Stimulated activated CD8-positive, alpha-beta memory T cell treated with anti-CD3 and anti-CD28 coated beads, Interleukin-15, amount 100 ng/mL, for 4 hours (primary cell): ENCODE measurements at places on chromosomes 16 and 17.
A peak's percentile ranks its signal among the peaks of the same experiment; 100 is the strongest.

- no peak for DNase-seq
Measured at GRCh38 chr17:34584805-34585416, 5.5 kb downstream of the TMEM132E start.

GRCh38 chr16:48317614-48318315 lies 67.4 kb downstream of the SIAH1 start:
- DNase-seq = no peak

DNA sequence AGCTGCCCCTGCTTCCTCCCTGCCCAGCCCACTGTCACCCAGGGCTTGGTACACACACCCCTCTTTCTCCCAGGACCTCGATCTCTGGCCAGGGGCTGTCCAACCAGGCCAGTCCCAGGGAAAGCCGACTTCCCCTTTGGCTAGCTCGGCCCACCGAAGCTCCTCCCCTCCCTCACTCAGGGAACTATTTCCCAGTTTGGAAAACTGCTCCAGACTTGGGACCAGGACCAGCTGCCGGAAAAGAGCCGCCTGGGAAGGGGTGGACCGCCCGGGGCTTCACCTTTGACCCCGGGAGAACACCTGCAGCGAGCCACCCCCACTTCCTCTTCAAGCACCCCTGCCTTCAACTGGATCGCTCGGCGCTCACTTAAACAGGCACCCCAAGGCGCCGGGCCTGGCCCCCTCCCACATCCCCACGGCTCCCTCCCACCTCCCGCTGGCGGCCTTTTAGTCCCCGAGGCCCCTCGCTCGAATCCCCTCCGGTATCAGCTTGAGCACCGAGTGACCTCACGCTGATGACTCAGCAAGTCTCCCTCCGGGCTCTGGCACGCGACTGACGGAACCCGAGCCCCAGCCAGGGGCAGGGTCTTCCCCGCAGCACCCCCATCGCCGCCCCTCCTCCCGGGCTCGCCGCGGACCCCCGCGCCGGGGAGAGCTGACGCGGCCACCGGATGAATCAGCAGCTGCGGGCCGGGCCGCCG lies 934 bp downstream of the MAFG start:
- DNase-seq = peak; percentile 45

DNA sequence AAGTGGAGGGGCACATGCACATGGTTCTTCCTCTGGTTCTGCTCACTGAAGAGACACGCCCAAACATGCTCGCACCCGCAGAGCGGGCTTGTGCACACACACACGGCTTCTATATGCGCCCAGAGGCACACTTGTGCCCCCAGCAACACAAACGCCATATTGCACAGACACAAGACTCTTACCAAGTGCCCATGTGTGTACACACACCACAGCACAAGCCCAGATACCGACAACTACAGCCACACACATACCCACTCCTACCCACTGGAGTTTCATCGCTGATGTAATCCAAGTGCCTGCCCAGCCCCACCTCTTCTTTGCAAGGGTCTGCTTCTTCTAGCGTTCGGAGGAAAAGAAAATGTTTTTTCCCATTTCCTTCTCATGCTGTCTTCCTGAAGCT lies 6.5 kb upstream of the PRR29 start:
- DNase-seq = no peak

DNA sequence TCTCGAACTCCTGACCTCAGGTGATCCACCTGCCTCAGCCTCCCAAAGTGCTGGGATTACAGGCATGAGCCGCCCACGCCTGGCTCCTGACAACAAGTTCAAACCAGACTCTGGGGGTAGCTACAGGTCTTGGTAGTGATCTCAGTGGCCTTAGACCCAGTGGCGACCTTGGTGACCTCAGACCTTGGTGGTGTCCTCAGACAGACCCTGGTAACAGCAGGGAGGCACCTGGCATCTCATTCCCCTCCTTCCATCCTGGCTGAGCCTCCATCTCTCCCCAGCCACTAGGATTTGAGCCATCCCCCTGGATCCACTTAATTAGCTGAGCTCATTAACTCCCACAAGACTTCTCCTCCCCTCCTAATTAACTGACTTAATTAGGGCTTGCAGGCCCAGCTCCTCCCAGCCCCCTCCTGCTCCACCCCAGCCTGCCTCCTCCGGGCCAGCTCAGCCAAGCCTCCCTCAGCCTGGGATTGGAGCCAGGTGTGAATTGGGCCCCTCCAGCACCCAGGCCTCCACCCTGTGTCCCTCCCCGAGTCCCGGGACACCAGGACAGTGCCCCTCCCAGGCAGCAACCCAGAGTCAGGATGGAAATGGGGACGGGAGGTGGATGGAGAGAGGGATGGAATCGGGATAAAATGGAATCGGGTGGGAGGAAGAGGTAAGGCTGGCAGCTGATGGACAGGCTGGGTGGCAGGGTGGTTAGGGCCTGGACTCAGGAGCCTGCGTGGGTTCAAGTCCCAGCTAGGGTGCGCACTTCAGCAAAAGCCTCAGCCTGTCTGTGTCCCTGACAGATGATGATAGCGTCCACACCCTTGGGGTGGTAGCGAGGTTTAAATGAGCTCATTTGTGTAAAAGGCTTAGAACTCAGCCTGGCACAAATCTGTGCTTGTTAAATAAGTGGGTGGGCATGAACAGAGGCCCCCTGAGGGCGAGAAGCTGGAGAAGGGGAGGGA lies 11.2 kb upstream of the SBK1 start:
- DNase-seq = no peak
